Stimulated activated CD8-positive, alpha-beta memory T cell treated with anti-CD3 and anti-CD28 coated beads, Interleukin-4, amount 100 ng/mL, for 4 hours (primary cell): ENCODE measurements at places on chromosomes 2 and 18.

- no peak for DNase-seq
Measured at GRCh38 chr2:176913955-176914354, 298.6 kb upstream of the HNRNPA3 start.

DNA sequence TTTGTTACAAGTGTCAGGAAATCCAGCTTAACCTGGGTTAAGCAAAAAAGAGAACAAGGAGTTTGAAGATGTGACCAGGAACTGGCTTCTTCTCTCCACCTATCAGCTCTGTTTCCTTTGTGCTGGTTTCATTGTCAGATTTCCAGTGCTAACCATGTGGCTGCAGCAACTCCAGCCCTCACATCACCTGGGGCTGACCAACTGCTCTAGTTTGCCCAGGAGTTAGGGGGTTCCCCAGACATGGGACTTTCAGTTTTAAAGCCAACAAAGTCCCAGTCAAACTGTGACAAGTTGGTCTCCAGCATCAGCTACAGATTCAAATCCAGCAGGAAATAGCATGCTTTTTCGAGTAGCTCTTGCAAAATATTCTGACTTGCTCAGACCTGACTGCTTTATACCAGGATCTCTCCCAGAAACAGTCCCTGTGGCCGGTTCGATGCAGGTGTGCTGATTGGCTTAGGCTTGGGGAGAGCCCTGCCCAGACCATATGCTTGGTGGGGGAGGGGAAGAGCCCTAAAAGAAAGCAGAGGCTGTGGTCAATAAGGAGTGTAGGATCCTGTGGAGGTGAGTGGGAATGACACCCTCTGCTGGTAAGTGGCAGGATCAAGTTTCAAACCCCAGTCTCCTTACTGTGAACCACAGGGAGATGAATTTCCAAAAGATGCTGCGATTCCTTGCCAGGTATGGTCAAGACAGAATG lies 49.5 kb downstream of the KCNE4 start:
- DNase-seq, result no peak

GRCh38 chr2:226802573-226802972 lies 3.0 kb upstream of the IRS1 start:
- DNase-seq, result no peak

- no peak for DNase-seq
Measured at GRCh38 chr2:241505086-241505780, 3.2 kb downstream of the STK25 start.

DNA sequence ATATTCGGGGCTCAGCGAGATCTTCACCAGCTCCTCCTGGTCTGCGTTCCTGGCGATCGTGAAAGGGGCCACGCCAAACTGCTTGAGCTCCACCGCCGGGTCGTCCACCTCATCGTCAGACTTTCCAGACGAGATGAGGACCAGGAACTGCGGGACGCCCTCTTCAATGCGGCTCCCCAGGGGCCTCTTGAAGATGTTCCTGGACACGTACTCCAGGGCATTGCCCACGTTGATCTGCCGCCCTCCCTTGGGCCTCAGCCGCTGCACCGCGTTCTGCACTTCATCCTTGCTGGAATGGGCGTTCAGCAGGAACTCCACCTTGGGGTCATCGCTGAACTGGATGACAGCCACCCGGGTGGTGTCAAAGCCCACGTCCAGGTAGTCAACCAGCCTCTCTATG lies 42.1 kb downstream of the COL6A3 start:
- no peak for DNase-seq

DNA sequence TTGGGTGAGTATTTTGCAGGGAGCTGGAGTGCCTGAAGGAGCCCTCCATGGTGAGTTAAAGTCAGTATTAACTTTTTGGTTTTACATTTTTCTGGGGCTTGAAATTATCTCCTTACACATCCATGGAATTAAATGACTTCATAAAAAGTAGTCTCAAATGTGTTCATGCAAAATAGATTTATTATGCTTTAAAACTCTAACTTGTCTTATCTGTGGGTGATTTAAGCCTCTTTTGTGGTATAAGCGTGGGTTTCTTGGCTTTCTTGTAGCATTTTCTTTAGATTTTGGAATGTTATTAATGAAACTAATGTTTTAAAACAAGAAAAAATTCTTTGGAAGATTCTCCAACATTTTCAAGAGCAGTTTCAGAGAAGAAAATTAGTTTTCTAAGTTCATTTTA lies 27.8 kb downstream of the NABP1 start:
- no peak for DNase-seq

DNA sequence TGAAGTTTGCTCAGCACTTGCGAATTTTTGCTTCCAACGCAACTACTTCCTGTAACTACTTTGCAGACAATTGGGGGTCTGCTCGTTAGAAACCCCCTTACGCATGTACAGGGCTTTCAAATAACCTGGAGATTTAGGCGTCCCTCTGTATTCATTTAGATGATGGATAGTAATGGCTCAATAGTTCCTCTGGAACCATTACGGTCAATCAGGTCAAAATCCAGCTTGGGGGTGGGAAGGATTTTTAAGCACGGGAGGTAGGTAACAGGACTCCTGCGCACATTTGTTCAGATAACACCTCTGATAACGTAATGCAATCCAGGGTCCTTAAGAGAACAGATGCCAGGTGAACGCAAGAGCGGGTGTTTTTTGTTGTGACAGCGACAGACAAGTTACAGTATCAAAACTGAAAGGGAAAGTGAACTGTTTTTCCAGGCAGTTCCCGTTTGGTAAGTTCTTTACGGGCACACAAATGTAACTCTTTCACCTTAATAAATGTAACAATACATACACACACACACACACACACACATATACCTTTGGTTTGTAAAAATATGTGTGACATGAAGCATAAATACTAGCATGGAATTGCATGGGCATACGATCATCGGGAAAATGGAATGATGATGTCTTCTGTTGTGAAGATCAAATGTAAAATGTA lies 3.8 kb upstream of the OSR1 start:
- DNase-seq, result no peak

GRCh38 chr18:3529077-3529476 lies 79.1 kb downstream of the TGIF1 start:
- no peak for DNase-seq

GRCh38 chr2:24276349-24276899 lies 83.9 kb downstream of the ITSN2 start:
- DNase-seq, result no peak

DNA sequence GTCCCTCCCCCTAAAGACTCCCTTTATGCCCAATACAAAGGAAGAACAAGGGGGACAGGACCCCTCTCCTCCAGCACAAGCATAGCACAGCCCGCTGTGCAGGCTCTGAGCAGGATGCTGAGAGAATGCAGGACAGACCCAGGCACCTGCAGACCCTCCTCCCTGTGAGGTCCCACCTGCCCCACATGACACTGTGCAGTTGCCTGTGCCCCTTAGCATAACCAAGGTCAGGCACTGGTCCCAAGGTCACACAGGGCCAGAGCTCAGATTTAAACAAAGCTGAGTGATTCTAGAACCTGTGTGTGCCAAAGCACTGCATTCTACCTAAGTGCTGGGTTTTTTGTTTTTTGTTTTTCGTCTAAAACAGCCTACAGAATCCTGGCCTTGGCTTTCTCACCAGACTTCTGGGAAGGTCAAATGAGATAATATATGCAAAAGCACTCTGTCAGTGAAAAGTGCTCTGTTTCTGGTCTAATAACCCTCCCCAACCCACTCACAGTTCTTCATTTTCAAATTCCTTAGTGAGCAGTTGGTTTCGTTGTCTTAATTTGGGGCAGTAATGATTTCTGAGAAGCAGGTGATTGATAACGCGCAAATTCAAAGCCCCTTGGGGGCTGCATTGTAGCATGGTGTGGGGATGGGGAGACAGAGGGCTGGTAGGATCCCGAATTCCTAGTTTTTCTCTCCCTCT lies 125.7 kb downstream of the KCTD1 start:
- DNase-seq, result no peak

- DNase-seq, result no peak
Measured at GRCh38 chr2:170218456-170218855, 40.5 kb downstream of the MYO3B start.
